ENCODE measurements at places on chromosomes 2 and 18.

DNA sequence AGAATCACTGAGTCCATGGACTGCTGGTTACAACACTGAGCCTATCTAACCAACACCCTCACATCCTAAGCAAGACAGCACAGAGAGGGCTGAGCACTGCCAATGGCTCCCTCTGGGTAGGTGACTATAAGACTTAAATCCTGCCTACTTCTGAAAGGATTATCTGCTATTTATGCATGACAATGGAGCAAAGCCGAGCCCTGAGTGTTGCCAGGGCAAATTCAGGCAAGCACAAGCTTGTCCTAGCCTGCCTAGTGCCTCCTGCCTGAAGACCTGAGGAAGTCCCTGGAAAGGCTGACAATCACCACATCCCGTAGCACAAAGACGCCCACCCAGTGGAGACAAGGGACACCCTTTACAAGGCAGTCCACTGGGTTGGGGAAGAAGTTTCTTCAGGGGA, 129.7 kb downstream of the OSR1 start:
- DNase-seq, result no peak

DNA sequence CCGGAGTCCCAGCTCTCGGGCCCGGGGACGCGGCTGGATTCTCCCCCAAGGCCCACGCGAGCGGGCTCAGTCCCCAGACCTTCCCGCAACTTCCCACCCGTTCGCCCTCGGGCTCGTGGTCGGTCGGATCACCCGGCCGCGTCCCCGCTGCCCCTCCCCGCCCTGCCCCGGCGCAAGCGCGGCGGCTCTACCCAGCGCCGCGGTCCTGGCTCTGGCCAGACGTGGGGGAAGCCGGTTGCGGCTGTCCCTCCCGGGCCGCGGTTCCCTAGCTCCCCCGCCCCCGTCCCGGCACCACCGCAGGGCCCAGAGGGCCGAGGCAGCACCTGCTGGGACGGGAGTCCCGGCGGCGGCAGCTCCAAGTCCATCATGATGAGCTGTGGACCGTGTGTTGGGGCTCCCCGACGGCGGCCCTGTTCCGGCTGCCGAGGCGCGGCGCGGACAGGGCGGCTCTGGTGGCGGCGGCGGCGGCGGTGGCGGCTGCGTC, 276 bp downstream of the NFE2L2 start:
- DNase-seq, result no peak

GRCh38 chr2:161159456-161160225, 587 bp upstream of the TANK start:
- DNase-seq, result no peak

DNA sequence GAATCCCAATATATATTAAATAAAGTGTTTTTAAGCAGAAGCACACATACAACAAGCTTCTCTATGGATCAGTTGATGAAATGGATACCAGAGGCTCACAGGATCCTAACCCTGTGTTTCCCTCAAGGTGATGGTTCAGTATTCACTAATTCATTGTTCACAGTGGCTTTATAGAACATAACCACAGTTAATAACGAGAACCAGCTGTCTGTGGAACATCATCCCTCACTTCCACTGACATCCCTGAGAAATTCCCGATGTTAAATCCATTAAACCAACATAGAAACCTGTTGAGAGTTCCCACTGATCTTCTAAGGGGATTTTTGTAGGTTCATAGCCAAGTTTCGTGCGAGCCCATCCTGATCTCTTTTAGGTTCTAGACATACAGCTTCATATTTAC, 29.0 kb downstream of the CCDC195 start:
- DNase-seq, result no peak

GRCh38 chr18:37207343-37207742, 358.3 kb downstream of the CELF4 start:
- DNase-seq, result no peak

- DNase-seq, result no peak
These were observed 23.2 kb upstream of the ACVR1 start for GRCh38 chr2:157899125-157899839.

DNA sequence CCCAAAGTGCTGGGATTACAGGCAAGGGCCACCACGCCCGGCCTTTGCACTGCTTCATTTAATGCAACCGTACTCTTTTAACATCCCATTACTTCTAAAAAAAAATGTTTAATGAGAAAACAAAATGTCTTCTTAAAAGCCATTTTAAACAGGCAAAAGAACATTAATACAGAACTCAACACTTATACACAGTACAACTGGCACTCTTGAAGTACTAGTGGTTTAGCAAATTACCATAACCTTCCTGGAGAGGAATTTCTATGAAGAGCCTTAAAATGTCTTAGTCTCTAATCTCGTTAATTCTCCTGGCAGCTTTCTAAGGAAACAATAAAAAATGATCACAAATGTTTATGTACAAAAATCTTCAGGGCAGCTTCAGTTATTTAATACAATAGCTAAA, 5.9 kb downstream of the IWS1 start:
- DNase-seq, result no peak

DNA sequence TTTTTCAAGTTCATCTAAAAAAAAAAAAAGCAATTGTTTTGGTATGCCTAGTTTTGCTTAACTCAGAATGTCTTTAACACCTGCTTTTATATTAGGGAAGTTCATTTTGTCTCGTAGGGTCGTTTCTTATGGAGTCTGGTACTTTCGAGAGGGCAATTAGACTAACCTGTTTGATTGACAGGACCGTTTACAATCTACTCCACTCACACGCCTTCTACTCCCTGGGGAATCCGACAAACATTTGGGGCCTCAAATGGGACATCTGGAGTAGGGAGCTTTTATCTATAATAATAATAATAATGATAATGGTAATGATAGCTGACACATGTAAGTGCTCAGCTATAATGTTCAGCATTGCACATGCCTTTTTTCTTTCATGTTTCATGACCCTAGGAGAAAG, 261.6 kb upstream of the RASGRP3 start:
- DNase-seq, result no peak

GRCh38 chr2:205714789-205715720, 32.8 kb downstream of the NRP2 start:
- no peak for DNase-seq

DNA sequence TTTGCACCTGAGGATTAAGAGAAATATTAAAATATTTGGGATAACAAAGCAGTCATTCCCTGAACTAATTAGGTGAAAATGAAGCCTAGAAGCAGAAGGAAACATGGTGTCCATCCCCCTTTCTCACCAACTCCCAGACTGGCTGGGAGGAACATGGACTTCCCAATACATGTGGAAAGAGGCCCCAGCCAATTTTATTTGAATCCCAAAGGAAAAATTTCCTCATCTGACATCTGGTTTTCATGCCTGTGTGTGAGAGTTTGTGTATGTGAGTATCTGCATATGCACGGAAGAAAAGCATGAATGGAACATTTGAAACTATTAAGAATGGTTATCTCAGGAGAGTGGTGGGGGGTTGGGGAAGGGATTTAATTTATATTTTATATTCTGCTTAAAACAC, 84.3 kb downstream of the COPS8 start:
- DNase-seq, result no peak

DNA sequence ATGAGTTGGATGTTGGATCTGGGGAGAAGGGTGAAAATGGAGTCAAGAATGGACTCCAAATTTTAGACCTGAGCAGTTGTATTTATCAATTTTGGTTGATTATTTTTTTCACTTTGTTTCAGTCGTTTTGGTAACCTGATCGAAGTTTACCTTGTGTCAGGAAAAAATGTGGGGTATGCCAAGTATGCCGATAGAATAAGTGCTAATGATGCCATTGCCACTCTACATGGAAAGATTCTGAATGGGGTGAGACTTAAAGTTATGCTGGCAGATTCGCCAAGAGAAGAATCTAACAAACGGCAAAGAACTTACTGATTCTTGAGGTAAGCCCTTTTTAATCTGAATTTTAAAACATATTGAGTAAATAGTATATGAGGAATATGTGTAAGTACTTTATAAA, 13.6 kb downstream of the RBM45 start:
- no peak for DNase-seq

- no peak for DNase-seq
These were observed 80.8 kb downstream of the TCF7L1 start for GRCh38 chr2:85213901-85214512.

DNA sequence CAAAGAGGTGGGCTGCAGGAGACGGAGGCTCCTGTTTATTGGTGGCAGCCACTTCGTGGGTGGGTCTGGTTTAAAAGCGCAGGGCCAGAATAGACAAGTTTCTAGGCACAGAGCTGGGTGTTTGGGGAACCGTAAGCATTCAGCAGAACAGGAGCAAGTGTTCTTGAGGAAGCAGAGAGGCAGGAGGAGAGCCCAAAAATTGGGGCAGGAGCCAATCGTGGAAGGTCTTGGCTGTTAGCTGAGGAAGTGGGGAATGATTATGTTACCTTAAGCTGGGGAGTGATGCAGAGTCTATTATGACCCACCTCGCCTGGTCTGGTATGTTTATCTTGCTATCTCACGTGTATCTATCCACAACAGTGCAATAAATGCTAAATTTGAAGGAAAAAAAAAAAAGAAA, 64.3 kb upstream of the ATL2 start:
- DNase-seq, result no peak

- no peak for DNase-seq
These were observed 4.8 kb upstream of the TTC39C start for GRCh38 chr18:24009651-24010333.

DNA sequence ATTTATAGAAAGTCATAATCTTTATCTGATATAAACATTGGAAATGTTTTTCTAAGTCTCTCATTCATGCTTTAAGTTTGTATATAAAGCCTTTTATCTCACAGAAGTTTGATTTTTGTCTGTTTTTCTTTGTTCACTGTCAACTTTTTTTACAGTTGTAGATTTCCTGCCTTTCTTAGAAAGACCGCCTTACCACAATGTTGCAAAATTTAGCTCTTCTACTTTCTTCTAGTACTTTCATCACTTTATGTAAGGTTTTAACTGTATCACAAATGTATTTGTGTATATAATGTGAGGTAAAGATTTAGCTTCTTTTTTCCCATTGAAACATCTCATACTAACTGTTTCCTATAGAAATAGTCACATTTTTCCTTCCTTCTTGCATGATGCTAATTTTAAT, 136.1 kb downstream of the DNAH6 start:
- DNase-seq, result no peak

DNA sequence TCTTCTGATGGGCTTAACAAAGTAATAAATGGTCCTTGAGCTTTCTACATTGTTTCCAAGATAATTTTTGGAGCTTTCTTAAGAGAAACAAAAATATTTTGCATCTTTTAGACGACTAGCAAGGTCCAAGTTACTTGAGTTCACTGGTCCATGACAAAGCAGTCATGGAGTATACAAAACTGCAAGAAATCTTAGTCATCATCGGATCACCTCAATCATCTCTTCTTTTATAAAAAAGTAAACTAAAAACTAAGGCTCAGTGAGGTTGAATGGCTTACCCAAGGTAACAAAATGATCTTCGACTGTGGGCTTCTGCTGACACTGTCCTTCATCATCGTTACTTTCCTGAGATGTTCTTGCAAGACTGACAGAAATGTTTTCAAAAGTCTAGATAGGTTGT, 11.9 kb downstream of the FIGN start:
- no peak for DNase-seq

DNA sequence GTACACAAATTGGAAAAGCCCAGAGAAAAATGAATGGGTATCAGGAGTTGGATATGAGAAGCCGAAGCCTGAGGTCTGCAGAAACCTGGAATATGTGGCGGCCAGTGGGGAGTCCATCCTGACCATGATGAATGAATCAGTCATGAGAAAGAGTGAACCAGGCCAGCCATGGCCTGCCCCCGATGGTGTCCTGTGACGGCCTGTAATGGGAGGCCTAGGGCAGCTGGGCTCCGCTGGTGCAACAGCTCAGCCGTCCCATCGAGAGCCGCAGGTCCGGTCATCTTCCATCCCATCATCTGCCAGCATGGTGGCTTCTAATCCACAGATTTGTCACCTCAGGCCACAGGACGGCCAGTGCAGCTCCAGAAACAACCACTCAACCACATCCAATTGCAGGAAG, 116.4 kb downstream of the PDCL3 start:
- DNase-seq, result no peak

DNA sequence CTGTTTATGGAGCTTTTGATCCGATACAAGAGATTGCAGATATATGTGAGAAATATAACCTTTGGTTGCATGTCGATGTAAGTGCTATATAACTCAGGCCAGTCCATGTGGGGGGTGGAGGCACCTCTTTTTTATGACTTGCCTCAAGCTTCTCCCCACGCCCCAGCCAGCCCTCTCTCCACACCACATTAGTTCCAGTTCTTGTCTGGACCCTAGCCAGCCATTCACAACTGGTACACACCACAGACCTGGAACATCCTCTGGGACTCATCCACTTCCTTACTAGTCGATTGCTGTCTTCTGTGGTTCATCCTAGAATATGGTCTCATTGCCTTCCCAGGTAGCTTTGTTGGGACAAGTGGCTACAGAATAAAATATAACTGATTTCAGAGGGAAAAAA, 31.0 kb downstream of the GAD1 start:
- no peak for DNase-seq

GRCh38 chr2:207629553-207629952, 4.4 kb upstream of the METTL21A start:
- no peak for DNase-seq

DNA sequence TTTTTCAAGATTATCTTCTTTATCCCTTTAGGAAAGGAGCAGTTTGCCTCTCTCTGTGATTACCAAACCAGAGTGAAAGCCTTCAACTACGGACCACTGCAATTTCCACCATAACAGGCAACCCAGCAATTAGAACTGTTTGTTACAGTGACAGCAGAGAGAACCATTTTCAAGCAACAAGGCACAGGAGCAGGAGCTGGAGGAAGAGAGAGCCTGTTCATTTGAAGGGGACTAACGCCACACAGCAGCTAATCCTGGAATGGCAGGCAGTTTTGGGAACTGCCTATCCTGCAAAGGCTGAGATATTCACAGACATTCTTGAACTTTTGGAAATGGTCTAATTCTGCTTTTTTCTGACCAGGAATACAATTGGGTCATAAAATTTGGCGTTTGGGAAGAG, 1541.9 kb upstream of the PIK3C3 start:
- peak; percentile 58 for DNase-seq

Measured in left lung (tissue), 14 donors.